ENCODE measurements at places on chromosomes 3 and 15. TPM values are rescaled to one million over a fixed set of nuclear protein-coding genes. Genes with fewer than 3 reads are reported as not detected.

Gene PTX3
- 2.4 TPM for total RNA-seq

Gene GAP43
- total RNA-seq = 684 TPM

Gene GOLGA6L9
- 17.5 TPM for total RNA-seq

GRCh38 chr15:58221591-58222241 is 83.5 kb downstream of the AQP9 start:
- peak; percentile 34 for DNase-seq

GRCh38 chr3:10933021-10933420 is 59.5 kb upstream of the SLC6A1 start:
- no peak for DNase-seq

- DNase-seq = peak; percentile 56
These were observed 17.2 kb upstream of the ADIPOQ start for GRCh38 chr3:186825294-186825821.

- no peak for DNase-seq
These were observed 16.7 kb downstream of the ADAM10 start for GRCh38 chr15:58732625-58733363.

DNA sequence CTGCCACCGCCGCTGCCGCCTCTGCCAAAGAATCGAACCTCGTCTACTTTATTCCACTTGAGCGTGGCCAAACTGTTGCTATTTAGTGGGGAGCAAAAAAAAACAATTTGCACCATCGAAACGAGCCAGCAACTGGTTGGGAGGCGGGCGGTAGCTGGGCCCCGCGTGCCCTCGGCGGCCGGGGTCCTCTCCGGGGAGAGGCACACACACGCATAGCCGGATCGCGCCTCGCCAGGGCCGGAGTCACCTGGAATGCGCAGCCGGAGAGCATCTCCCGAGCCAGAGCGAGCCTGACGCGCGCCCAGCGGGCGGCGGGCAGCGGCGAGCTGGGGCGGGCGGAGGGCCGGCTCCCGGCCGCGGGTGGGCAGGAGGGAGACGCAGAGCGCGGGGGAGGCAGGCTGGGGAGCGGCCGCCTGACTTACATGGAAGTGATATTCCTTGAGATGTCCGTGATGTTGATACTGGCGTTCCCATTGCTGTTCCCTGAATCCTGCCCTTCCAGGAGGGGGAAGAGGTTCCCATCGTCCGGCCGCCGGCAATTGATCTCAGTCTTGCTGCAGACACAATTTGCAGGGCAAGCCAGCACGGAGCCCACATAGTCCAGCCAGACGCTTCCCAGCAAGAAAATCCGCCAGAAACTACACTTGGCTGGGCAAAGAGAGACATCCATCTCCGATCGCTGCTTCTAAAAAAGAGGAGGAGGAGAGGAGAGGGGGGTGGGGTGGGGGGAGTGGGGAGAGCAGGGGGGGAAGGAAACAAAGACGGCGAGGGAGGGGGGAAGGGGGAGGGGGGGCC is 858 bp downstream of the NTRK3 start:
- DNase-seq = peak; percentile 76

All from glutamatergic neuron (in vitro differentiated cells).